HT1080 (cell line): ENCODE measurements at places on chromosomes 2 and 18. TPM values are rescaled to one million over a fixed set of nuclear protein-coding genes. Genes with fewer than 3 reads are reported as not detected.

GRCh38 chr2:58221909-58222308, 19.2 kb downstream of the FANCL start:
- no peak for DNase-seq

- DNase-seq, result peak; percentile 49
These were observed 130.6 kb downstream of the USP34 start for GRCh38 chr2:61340242-61340641.

DNA sequence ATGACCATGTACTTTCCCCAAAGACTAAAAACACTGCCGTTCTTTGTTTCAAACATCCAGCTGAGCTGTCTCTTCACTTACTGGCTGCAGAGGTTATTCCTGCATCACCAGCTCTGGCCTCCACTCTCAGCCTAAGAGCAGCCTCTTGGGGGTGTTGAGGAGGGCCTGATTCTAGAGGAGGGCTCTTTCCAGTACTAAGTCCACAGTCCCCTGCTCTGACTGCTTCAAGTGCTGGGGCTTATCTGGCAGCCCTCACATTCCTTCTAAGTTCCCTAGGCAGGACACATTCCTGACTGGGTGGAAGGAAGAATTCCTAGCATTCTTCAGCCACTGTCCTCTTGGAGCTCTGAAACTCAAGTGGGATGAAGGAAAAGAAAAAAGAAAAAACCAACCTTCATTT, 32.9 kb upstream of the EHBP1 start:
- DNase-seq, result peak; percentile 50

Gene NLRC4
- not detected in 2 replicates for total RNA-seq

GRCh38 chr2:5473635-5474034, 218.5 kb upstream of the SOX11 start:
- DNase-seq, result no peak

DNA sequence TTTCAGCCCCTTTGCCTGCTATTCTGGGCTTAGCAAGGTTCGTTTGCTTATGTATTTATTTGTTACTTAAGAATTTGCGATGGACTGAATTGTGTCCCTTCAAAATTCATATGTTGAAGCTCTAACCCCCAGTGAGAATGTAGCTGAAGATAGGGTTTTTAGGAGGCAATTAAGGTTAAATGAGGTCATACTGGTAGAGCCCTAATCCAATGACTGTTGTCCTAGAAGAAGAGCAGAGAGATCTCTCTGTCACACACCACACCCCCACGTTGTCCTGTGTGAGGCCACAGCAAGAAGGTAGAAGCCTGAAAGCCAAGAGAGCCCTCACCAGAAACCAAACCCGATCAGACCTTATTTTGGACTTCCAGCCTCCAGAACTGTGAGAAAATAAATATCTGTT, 66.7 kb downstream of the KIAA1328 start:
- no peak for DNase-seq

DNA sequence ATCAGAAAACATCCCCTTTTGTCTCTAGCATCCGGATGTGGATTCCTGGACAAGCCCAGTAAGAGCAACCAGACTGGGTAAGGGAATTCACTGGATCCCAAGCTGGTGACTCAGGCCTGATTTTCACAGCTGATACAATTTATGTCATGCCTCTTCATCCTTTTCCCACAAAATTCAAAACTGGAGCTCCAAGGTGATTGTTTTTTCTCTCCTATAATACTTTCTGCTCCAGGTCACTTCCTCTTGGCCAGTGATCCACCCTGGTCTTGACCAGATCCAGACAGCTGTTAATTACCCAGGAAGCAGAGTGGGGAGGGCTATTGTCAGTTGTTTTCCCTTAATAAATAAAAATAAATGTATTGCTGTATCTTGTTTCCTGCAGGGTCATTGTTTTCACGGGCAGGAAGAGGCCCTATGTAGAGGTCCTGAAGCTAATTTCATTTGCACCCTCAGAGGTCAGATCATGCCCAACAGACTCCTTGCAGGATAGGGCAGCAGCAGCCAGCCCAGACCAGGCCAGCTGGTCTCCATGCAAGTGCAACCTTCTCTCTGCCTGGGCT, 57.6 kb downstream of the EVA1A start:
- DNase-seq, result peak; percentile 93

DNA sequence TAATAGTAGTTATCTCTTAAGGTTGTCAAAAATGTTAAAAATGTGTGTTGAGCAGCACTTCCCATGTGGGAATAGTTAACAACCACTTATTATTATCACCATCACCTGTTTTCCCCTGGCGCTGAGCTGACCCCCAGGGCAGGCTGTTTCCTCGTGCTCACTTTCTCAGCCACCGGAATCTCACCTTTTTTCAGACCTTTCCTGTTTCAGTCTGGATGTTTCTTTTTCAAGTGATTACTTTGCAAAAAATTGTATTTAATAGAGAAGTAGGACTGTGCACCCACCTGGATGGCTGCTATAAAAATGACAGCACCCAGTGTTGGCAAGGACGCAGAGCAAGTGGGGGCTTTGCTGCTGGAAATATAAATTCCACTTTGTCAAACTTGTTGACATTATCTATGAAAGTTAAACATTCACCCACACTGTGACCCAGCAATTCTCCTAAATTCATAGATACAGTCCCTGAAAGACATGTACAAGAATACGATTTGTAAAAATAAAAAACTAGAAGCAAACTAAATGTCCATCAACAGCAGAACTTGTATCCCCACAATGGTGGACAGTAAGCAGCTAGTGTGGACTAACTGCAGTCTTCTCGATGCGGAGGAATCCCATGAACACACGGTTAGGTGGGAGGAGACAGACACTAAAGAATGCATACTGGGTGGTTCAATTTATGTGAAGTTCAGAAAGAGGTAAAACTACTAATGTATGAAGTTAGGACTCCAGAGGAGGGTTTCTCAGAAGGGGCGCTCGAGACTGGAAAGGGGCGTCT, 66.5 kb downstream of the SOWAHC start:
- DNase-seq, result no peak

DNA sequence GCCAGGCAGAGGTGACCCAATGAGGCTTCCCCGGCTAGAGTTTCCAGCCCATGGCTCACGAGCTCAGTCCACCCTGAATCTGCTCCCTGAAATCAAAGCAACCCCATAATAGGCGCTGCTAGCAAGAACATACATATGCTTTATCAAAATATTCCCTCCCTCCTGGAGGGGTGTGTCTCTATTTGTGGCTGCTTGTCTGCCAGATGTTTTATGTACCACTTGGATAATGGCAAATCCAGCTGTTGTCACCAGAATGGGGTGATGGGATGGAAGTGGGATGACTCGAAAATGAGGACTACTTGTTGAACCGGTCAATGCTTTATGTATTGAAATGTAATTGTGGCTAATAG, 152.0 kb downstream of the GALNT14 start:
- no peak for DNase-seq

GRCh38 chr18:46916551-46917107, 678 bp downstream of the PIAS2 start:
- peak; percentile 10 for DNase-seq

Gene TMEFF2
- total RNA-seq, result 0.03 TPM in 1 of 2 replicates, not detected in the other

GRCh38 chr2:24731923-24732322, 61.3 kb downstream of the PTRHD1 start:
- peak; percentile 26 for DNase-seq

Gene EEF1B2
- 1,009 and 1,217 TPM in 2 replicates for total RNA-seq

Gene MARCHF4
- 24.1 and 27.8 TPM in 2 replicates for total RNA-seq

DNA sequence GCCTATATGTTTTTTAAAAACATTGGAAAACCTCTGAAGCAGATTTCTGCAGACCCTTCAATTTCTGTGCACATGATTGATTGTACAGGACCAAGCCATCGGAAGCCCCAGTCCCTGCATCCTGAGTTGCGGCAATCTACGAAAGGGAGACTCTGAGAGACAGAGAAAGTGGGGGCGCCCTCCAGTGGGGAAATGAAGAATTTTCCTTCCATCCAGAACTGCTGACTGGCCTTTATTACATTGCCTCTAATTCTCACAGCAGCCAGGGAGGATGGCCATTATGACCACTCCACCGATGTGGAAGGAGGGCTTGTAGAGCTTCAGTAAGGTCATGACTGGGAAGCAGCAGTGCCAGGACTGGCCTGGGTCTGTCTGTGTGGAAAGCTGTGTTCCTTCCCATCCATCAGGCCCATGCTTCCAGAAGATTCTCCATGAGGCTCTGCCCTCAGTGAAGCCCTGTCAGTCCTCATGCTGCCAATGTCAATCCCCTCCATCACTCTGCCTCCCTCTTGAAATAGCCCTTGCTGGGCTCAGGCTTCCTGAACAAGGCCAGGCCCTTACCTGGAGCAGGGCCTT, 20.0 kb upstream of the RESP18 start:
- DNase-seq, result peak; percentile 61

- peak; percentile 10 for DNase-seq
These were observed 49.8 kb downstream of the PTPN4 start for GRCh38 chr2:119809339-119810048.

DNA sequence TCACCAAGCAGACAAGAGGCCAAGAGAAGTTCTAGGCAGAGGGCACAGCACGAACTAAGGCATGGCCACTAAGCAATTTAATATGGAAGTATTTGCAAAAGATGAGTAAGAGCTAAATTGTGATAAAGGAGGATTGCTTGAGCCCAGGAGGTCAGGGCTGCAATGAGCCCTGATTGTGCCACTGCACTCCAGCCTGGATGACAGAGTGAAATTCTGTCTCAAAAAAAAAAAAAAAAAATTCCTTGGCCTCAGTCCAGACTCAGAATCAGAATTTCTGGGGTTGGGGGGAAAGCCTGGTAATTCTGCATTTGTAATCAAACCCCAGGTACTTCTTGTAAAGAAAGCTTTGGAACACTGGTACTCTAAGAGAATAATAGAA, 46.8 kb upstream of the RTN4 start:
- DNase-seq, result peak; percentile 48

DNA sequence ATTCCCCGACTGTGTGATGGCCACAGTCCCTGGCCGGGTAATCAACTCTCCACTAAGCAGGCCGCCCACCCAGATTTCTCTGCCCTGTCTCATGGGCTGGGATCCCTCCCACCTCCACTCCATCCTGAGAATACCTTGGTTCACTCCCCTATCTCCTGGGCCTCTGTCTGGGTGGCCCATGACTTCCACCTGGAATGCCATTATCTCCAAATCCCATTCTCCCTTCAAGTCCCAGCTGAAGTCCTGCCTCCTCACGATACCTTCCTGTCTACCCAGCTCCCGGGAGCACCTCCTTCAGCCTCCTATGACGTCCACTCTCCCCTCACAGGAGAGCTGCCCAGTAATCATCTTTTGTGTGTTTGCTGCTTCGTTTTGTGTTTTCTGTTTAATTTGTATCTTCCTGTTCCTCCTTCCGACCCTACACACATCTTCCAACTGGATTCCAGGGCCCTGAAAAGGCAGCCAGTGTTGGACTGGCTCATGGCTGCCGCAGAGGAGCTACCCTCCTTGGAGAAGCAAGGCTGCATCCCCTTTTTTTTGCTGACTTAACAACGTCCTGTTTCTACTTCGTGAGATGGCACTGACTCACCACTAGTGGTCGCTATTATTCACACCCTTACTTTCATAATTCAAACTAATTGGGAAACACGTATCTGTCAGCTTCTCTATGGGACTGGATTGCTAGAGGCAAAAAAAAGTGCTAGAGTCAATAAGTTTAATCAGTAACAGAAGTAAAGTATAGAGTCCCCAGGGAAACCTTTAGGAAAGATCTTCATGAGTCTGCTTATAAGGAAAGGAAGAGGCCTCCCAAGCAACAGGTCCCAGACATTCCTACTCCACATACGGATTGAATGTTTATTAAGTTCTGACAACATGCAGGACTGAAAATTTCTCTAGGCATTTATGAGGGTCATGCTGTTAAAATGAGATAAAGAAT, 171.9 kb upstream of the GATA6 start:
- peak; percentile 51 for DNase-seq

- DNase-seq, result peak; percentile 75
These were observed 15.4 kb upstream of the MLPH start for GRCh38 chr2:237471438-237472186.

DNA sequence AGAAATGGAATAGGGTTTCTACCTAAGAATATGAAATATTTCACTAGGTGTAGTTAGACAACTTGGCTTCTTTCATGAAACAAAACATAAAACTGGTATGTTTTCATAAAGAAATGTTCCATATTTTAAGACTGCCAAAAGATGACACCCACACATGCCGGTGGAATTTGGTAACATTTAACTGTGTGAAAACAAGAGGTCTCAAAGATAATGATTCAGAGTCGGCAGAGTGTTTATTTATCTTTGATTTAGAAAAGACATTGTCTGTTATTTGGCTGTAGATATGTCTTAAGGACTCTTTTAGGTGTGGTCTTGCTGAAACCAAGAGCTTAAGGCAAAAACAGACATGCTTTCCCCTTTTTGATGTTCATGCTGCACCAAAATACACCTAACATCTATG, 63.5 kb upstream of the FN1 start:
- no peak for DNase-seq

Gene CDK15
- 0.72 TPM in 1 of 2 replicates, not detected in the other for total RNA-seq

DNA sequence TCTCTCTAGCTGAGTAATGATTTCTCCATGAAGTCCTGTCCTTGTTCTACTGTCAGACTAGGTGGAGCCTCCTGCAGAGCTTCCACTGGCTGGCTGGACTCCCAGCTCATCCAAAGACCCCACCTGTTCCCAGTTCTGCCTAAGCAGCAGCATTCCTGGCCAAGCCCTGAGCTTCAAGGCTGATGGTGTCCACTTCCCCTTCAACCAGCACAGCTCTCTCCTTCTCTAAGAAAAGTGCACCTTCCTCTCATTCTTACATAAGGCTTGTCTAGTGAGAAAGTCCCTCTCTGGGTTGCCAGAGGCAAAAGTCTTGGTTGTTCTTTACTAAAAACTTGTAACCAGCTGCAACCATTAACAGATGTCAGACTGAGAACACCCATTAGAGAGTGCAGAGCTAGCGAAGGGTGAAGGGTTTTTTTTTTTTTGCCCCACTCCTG, 58.9 kb downstream of the CXCR4 start:
- no peak for DNase-seq

DNA sequence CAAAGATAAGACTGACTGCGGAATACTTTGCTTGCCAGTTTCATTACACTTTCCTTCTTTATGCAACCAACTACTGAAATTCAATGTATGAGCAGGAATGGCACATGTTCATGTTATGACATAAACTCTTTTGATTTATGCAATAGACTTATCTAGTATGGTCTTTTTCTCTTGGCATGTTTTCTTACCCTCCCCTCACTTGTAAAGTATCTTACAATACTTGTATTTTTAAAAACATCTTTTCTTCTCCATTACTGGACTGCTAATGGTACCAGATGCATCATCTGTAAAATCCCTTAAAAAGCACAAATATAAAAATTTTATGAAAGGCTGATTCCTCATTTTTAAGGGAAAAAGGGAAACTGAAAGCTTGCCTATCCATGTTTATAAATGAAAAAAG, 373.8 kb downstream of the ZEB2 start:
- no peak for DNase-seq

DNA sequence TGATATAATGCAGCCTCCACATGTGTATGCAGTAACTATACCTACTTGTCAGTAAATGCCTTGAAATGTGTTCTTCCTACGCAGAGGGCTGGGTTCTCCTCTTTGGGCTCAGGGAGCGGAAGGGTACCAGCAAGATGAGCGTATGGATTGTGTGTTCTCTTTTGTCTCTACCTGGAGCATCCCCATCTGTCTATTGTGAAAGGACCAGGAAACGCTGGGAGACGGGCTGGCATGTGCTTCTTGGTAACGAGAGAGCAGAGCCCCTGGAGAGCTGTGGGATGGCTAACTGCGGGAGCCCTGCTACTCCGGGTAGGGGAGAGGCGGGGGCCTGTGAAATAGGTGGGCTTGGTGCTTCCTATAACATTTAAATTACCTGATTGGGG, 80.9 kb downstream of the BCL2 start:
- DNase-seq, result no peak

- no peak for DNase-seq
These were observed 241.6 kb upstream of the FN1 start for GRCh38 chr2:215677481-215677880.
